Hematopoietic multipotent progenitor cell treated with erythropoietin and hydrocortisone succinate and interleukin-3 and kit ligand, for 4 days (in vitro differentiated cells): ENCODE measurements at places on chromosomes 2 and 18.

DNA sequence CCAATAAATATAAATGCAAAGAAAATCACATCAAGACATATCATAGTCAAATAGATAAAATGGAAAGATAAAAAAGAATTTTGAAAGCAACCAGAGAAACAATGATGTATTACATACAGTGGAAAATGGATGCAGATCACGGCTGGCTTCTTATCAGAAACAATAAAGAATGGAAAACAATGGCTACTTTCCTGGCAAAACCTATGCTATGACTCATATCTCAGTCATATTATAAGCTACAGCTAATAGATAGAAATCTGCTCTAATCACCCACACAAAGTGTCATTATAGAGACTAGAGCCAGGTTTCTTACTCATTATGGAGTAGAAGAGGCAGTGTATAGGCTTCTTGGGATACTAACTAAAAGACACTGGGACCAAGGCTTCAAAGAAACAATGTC is 93.5 kb upstream of the TACR1 start:
- DNase-seq, result no peak

DNA sequence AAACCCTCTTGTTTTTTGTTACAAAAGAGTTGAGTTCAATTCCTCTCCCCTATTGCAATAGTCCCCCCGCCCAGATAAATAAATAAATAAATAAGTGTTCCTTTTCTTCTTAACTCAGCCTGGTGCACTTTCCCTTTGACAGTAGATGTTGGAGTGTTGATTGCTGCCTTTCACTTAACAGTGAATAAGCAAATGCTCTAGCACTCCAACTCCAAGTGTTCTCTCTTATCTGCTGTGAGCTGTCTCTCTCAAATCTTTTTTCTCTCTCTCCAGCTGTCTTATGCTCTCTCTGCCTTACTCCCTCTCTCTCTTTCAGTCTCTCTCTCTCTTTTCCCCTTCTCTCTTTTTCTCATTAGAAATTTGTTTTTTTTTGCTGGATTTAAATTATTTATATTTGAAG is 216.7 kb downstream of the TMX3 start:
- DNase-seq, result no peak

GRCh38 chr2:86305915-86306254 is 31.5 kb downstream of the REEP1 start:
- no peak for DNase-seq

GRCh38 chr2:8882094-8882493 is 44.7 kb upstream of the KIDINS220 start:
- DNase-seq, result peak; percentile 67

DNA sequence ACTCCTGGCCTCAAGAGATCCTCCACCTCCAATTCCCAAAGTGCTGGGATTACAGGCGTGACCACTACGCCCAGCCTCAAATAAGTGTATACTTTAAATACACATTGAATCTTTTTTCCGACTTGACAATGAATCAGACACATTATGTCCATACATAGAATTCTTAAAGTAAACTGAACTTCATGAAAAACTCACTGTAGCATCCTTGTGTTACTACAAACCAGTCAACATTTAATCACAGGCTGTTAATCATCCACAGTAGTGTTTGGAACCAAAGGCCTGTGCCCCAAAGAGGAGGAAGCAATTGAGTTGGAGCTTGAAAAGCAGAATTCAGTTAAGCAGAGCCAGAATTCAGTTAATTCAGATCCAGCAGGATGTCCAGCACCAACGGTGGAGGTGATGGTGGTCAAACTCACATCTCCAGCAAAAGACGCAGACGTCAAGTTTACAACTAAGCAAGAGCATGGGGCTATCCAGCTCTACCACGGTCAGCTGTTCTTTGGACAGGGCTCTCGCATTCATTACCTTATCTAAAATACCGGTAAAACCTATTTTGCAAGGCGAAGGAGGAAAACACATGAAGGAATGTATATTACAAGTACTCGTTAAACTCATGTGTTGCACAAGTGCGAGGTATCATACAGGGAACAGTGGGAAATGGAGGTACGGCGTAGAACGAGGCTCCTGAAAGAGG is 1.2 kb downstream of the SLC39A6 start:
- DNase-seq, result peak; percentile 25

- no peak for DNase-seq
These were observed 1072.0 kb downstream of the CBLN2 start for GRCh38 chr18:71471963-71472725.

- no peak for DNase-seq
These were observed 98.7 kb downstream of the MARCO start for GRCh38 chr2:119040730-119041129.

DNA sequence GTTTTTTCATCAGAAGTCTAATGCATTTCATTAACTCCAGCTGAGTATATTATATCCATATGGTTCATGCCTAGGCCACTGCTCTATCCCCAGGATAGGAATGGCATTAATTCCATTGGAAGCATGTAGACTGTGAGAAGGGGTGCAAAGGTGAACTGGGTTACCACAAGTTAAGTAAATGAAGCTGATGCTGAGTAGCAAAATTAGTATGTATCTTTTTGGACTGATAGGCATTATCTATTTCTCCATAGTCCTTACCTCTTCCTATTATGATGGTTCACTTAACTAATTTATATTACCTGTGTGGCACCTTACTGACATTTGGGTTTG is 24.9 kb downstream of the UBE2E3 start:
- DNase-seq, result no peak

GRCh38 chr18:48713309-48713708 is 174.5 kb downstream of the CTIF start:
- DNase-seq, result no peak

GRCh38 chr2:74843899-74844298 is 10.0 kb downstream of the HK2 start:
- no peak for DNase-seq

DNA sequence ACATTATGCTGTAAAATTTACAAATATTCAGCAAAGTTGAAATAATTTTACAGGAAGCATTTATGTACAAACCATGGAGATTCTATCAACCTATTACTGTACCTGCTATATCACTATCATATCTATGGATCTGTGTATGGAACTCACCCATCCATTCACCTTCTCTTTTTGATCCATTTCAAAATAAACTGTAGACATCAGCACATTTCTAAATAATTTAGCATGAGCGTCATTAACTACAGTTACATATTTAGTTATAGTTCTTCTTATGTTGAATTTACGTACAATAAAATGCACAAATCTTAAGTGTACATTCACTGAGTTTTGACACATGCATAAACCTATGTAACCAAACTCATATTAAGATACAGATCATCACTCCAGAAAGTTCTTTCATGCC is 127.8 kb upstream of the BCL2L11 start:
- no peak for DNase-seq

GRCh38 chr2:108029496-108029895 is 43.2 kb downstream of the SLC5A7 start:
- no peak for DNase-seq

DNA sequence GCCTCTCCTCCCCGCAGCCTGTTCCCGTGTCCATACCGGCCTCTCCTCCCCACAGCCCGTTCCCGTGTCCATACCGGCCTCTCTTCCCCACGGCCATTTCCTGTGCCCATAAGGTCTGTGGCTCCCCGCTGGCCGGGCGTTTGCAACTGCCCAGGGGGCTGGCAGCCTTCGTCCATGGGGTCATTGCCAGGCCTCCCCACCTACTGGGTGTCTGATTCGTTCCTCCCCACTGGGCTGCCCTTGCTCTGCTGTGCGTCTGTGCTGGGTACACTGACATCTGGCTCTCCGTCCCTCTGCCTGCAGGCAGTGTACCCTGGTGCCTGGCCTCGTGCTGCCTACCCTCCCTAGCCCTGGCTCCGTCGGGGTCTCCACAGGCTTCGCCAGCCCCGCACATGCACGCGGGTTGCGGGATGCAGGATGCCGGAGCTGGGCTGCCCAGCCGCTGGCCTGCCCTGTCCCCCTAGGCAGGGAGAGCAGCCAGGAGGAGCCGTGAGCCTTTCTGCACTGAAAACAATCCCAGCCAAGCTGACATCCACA is 67.8 kb downstream of the NFATC1 start:
- DNase-seq, result no peak

DNA sequence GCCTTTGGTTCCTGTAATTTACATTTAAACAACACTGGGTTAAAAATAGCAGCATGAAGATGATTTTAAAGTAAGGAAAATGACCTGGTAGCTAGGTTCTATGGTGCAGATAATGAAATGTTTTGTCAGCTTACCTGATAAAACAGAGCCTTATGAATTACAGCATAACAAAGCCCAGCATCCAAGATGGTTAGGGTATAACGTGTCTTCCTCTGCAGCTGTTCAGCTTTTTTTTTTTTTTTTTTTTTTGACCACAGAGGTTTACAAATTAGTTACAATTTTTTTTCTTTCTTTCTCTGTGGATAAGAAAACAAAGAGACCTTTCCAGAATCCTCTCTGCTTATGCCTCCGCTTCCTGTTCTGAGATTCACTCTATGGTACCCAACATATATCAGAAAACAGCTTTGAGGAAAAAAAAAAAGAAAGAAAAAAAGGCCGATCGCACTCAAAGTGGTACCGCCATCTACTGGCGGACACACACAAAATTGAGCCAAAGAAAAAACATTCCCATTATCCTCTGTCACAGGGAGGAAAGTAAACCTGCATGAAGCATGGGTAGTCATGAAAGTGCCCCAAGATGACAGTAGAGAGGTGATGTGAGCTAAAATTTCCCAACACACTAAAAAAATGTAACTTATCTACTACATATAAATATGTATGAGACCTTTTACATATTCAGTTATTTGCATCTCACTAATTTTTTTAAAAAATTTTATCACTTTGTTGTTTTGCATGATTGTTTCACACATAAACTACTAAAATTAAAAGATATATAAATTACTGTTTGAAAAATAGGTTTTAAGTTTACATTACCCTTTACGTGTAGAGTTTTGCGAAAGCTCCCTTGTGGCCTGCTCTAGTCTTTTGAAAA is at the start of gene SCN3A:
SCN3A (minus strand) TSS at position 362 of the 871 bp plus-strand sequence. CDS start 27,656 bp downstream, outside the sequence.
- peak; percentile 70 for DNase-seq

DNA sequence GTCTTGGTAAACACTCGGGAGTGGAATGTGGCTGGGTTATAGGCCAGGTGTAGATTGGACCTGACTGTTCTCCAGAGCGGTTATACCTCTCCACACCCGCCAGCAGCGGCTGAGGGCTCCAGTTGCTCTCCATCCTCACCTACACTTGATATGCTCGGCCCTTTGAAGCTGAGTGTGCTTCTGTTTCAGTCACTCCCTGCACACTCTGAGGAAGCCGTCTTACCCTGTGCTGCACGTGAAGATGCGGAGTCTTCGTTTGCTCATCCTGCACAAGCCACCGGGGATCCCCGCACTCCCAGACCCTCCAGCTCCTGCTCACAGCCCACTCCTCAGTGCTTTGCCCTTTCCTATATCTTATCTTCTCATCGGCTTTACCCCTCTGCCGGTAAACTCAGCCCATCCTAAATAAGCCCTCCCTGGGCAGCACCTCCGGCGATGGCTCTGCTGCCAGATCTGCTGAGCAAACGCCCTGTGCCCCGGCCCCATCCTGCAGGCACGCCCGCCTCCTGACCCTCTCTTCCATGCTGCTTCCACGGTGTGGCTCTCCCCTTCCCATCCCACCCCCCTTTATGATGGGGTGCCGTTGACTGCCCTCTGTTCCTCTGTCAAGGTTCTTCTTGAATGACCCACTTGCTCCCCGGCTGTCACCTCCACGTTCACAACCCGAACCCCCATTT is 47.3 kb upstream of the ODC1 start:
- DNase-seq, result no peak

DNA sequence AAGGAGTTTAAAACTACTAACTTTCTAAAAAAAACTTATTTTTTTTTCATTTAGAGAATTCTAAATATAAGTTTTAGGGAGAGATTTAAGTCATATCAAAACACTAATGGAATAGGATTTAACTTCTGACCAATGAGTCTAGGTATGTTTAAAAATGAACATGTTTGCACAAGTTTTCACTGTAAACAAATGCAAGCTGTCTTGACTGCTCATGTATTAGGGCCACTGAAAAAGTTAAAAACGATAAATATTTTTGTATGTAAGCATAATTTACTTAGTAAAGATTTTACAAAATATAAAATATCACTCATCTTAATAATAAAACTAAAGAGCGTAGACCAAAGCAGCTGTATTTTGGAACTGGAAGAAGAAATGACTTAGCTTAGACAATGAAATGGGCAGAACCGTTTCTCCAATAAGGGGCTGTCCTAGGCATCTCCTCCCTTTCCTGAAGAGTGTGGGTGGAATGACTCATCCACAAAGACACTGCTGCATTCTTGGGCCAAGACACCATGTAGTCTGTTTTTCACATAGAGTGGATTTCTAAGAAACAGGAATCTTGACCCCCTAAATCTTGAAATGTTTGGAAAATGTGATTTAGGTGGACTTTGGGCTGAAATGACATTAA is 118.8 kb downstream of the MEP1B start:
- DNase-seq, result peak; percentile 12

- DNase-seq, result no peak
These were observed 127.8 kb downstream of the ZNF521 start for GRCh38 chr18:25223899-25224886.

DNA sequence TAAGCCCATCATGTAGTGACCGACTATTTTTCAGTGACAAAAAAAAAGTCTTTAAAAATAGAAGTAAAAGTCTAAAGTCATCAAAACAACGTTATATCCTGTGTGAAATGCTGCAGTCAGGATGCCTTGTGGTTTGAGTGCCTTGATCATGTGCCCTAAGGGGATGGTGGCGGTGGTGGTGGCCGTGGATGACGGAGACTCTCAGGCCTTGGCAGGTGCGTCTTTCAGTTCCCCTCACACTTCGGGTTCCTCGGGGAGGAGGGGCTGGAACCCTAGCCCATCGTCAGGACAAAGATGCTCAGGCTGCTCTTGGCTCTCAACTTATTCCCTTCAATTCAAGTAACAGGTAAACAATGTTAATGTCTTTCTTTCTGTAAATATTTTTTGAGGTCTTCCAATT is at the start of gene CD28:
CD28 (plus strand) TSS at position 237 of the 400 bp plus-strand sequence; CDS start at position 295, 58 bp downstream.
- peak; percentile 41 for DNase-seq

- no peak for DNase-seq
These were observed 42.3 kb upstream of the PTPRM start for GRCh38 chr18:7524786-7525185.

DNA sequence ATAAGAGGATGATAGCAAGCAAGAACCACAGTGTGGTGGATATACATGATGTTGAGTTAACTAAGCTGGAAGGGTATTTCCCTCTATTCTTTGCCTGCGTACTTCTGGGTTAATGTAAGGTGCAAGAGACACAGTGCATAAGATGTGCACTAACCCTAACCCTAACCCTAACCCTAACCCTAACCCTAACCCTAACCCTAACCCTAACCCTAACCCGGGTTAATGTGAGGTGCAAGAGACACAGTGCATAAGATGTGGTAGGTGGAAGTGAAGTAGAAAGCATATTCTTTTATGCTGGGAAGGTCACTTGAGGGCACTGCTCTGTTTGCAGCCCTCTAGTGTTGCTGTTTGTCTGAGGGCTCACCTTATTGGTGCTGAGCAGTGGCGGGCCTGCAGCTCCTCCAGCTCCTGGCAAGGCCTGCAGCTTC is 181.5 kb upstream of the ITGA4 start:
- DNase-seq, result peak; percentile 34

DNA sequence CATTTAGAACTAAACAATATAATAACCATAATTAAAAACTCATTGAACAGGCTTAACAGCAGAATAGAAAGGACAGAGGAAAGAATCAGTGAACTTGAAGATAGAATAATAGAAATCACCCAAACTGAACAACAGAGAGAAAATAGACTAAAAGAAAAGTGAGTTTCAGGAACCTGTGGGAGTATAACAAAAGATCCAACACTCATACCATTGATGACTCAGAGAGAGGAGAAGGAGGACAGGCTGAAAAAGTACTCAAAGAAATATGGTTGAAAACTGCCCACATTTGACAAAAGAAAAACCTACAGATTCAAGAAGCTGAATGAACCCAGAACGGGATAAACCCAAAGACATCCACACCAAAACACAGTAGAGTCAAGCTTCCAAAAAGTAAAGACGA is 54.2 kb upstream of the FMNL2 start:
- no peak for DNase-seq

GRCh38 chr2:14363137-14363536 is 269.4 kb upstream of the LRATD1 start:
- DNase-seq, result no peak
